ENCODE measurements at places on chromosomes 5 and 9. TPM values are rescaled to one million over a fixed set of nuclear protein-coding genes. Genes with fewer than 3 reads are reported as not detected.

DNA sequence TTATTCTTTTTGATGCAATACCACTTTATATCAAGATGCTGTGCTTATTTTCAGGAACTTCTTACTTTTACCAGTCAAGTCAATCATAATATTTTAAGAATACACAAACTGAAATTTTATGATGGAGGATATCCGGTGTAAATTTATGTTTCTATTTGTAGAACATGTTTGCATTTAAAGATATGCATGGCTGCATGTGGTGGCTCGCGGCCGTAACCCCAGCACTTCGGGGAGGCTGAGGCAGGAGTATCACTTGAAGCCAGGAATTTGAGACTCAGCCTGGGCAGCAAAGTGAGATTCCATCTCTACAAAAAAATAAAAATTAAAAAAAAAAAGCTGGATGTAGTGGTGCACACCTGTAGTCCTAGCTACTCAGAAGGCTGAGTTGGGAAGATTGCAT, 73.5 kb upstream of the ALDH1A1 start:
- no peak for DNase-seq

DNA sequence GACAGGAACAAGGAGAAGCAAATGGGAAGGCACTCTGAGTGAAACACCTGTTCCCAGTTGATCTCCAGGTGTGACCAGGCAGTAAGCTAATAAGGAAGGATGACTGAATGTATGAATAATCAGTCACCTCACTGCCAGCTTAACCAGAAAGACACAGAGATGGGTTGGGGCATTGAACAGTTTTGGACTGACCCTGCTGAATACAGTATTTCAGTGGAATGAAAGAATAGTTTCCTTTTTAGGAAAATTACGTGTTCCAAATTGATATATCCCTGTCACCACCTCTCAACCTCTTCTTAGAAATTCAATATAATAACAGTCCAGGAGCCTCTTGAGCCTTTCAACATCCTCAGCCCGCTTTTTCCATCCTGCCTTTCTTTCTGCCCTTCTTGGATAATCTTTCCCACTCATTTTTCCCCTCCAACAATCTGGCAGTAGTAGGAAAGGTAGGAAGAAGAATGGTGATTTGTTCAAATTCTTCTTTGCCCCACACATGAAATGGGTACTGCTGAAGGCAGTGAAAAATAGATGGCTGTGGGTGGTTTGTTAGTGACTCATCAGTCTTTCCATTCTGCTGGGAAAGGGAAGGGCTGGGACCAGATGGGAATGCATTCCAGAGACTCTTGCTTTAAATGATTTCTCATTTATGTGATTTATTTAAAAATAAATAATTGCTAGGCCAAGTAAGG, 117.9 kb downstream of the ZSWIM6 start:
- no peak for DNase-seq

DNA sequence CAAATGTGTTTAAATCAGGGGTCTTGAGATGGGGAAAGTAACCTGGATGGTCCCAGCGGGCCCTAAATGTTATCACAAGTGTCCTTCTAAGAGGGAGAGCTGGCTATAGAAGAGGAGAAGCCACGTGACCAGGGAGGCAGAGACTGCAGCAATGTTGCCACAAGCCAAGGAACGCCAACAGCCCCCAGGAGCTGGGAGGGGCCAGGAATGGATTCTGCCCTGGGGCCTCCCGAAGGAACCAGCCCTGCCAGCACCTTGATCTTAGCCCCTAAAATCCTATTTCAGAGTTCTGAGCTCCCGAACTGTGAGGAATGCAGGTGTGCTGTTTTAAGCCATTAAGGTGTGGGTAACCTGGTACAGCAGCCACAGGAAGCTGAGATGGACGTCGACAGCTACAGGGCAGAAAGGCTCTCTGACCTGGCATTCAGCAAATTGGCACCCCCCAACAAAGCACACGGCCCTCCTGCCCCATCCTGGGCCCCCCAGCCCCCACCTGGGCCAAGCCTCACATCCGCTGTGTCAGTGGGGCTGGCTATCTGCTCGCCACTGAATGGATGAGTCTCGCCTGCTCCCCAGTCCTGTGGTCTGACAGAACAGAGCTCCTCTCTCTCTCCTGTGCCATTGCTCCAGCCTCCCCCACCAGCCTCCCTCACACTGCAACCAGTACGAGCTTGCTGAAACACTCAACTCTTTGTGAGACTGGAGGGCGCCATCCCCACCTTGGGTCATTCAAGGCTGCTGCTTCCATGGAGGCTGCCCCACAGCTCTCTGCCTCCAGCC, 78.8 kb downstream of the ADAMTS2 start:
- DNase-seq, result no peak

- DNase-seq, result no peak
Measured at GRCh38 chr5:125316915-125317535, 570.6 kb upstream of the ZNF608 start.

DNA sequence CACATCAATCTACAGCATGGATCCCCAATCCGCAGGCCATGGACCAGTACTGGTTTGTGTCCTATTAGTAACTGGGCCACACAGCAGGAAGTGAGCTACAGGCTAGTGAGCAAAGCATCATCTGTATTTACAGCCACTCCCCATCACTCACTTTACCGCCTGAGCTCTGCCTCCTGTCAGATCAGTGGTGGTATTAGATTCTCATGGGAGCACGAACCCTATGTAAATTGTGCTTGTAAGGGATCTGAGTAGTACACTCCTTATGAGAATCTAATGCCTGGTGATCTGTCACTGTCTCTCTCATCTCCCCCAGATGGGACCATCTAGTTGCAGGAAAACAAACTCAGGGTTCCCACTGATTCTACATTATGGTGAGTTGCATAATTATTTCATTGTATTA, 212.7 kb upstream of the FAM174A start:
- no peak for DNase-seq

- DNase-seq, result no peak
Measured at GRCh38 chr9:14189578-14189977, 124.4 kb downstream of the NFIB start.

DNA sequence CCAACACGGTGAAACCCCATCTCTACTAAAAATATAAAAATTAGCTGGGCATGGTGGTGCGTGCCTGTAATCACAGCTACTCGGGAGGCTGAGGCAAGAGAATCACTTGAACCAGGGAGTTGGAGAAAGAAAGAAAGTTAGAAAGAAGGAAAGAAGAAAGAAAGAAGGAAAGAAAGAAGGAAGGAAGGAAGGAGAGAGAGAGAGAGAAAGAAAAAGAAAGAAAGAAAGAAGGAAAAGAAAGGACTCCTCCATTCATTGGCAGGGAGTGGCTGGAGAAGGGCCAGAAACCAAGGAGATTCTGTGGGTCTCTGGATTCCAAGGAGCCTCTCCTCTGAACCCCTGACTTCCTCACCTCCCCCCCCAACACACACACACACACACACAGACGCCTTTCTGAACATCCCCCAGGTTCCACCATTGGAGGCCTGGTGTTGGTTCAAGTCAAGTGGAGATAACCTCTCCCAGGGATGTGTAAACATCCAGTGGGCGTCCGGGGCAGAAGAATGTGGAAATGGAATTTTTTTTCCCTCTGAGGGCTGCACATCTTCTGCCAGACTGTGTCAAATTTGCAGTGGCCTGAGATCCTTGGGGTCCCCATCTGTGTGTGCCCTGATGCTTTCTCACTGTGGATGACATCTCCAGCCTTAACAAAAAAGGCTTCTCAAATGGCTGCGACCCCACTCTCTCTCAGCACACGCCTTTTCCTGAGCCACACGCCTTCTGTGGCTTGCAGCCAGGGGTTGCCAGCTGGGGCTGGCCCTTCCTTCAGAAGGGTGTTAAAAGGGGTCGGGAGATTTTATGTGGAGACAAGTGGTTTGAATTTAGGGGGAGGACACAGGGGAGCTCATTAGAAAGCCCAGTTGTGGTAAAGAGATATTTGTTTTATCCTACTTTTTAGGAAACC, 109.3 kb upstream of the HAND1 start:
- DNase-seq, result no peak

DNA sequence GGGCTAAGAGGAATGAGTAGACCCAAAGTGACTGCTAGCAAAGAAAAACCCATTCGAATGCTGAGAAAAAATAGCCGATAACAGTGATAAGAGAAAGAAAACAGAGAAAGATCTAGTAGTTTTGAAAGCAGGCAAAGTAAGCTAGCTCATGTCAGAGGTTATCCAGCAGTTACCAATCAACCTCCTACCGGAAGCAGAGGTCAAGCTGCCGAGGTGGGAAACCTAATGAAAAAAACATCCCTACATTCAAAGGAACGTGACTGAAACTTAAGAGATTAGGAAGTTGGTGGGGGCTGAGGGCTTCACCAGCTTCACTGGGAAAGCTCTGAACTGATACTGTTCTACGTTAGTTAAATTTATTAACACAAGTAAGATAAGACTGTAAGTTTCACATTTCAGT, 32.6 kb downstream of the SSBP2 start:
- no peak for DNase-seq

DNA sequence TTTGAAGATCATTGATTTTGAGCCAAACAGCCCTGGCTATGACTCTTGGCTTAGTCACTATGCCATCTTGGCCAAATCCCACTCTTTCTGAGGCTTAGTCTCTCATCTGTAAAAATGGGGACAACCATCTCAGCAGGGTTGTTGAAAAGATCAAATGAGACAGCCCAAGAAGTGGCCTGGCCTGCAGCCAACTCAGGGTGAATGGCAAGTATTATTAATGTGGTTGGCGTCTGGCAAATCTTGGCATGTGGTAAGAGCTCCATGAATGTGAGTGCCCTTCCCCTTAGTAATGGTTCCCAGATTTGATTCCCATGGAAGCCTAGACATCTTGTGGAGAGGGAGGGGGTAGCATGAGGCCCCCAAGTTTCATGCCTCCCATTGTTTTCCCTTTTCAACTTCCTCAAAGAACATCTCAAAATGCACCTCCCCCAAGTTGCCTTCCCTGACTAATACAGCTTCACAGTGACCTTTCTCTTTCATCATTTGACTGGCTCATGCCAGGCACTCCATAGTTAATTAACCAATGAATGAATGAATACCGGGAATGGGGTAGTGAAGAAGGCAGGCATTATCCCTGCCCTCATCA, 11.8 kb upstream of the TGFBI start:
- no peak for DNase-seq

DNA sequence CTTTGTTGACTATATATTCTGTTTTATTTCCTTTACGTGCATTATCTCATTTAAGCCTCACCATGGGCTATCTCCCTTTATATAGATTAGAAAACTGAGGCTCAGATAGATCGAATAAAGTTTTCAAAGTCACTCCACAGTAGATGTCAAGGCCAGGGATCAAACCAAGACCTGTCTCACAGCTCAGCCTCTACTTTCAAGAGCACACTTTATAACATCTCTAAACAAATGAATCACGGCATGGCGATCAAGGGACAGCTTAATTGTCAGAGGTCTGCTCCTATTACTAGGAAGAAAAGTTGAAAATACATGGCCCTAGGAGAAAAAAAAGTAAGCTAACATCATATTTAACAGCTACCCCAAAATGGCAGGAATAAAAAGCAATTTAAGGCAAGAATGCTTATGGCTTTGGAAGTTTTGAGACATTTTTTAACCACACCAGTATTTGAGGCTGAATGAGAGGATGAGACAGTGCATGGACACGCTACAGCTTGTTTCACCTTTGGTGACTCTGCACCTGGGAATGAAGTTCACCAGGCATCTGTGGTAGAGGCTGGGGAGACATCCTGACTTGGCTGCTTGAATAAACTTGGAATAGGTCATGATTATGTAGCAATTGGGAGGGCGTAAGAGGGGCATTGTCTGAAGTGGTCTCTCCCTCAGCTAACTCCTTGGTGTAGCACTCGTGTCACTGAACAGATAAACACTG, 486.8 kb upstream of the WWC1 start:
- DNase-seq, result no peak

- DNase-seq, result peak; percentile 92
Measured at GRCh38 chr5:93532370-93532769, 48.6 kb downstream of the NR2F1-AS1 start.

- no peak for DNase-seq
Measured at GRCh38 chr5:130541617-130542221, 623.3 kb downstream of the HINT1 start.

GRCh38 chr5:2810644-2811043, 59.2 kb upstream of the IRX2 start:
- DNase-seq, result no peak

- DNase-seq, result no peak
Measured at GRCh38 chr9:99085949-99086948, 18.7 kb upstream of the TGFBR1 start.

DNA sequence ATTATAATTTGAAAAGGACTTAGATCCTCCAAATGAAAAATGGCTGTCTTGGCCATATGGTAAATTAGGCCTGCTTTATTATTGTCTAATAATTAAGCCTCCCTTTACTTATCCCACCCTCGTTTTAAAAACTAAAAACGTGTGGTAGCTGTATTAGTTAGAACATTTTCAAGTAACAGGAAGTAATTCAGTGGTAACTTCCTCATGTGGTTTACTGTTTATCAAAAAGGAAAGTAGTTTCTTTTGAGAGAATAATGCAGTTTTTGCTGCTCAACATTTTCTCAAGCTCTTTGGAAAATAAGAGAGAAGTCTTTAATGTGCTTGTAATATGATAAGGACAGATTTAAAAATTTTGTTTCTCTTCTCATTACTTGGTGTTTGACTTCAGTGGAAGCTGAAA, 26.0 kb downstream of the ZCCHC7 start:
- DNase-seq, result no peak

DNA sequence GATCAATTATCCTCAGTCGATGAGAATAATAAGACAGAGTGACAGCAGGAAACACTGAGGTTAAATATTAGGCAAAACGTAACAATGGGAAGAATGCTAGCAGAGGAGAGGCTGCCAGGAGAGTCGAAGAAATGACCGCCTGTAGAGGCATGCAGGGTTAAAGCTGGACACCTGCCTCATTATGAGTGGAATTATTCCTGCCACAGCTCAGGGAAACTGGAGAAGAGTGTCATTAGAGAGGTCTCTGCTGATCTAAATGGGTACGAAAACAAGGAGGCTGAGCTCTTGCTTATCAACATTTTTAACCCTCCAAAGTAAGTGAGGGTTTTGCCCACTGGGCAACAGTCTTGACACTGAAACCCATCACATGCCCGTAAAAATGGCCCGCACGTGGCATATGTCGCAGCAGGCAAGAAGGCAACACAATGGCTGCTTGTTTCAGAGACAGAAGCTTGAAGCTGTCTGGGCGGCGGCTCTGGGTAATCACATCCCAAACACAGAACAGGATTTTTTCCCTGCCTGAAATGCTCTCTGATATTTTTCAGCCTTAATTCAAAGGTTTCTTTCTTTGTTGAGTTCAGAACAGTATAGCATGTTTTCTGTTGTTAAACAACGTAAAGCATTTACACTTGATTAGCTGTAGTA, 118.7 kb downstream of the MED27 start:
- DNase-seq, result no peak

- no peak for DNase-seq
Measured at GRCh38 chr5:10792336-10792735, 31.3 kb upstream of the DAP start.

- DNase-seq, result no peak
Measured at GRCh38 chr5:66617226-66617861, 21.2 kb downstream of the MAST4 start.

GRCh38 chr5:113336975-113337374, 97.8 kb downstream of the TSSK1B start:
- DNase-seq, result no peak

Gene ZDHHC11B
- polyA plus RNA-seq, result 1.7 TPM

Gene HTR4
- polyA plus RNA-seq, result 0.07 TPM

Gene PLPPR1
- polyA plus RNA-seq, result not detected

Gene TNFSF15
- 0.02 TPM for polyA plus RNA-seq

Gene SLC6A19
- not detected for polyA plus RNA-seq

Gene DRD1
- polyA plus RNA-seq, result 0.42 TPM

Gene SARDH
- polyA plus RNA-seq, result 2.8 TPM

Gene CPEB4
- 7.2 TPM for polyA plus RNA-seq
